ENCODE measurements at places on chromosomes 3 and 15. TPM values are rescaled to one million over a fixed set of nuclear protein-coding genes. Genes with fewer than 3 reads are reported as not detected.

Gene WDR72
- polyA plus RNA-seq: 1.6 TPM

Gene SUMF1
- 15.0 TPM for polyA plus RNA-seq

Gene CHRM5
- not detected for polyA plus RNA-seq

Gene RGMA
- 49.3 TPM for polyA plus RNA-seq

Gene CCR2
- not detected for polyA plus RNA-seq

Gene COLQ
- 2.3 TPM for polyA plus RNA-seq

Gene KLHL25
- polyA plus RNA-seq: 22.0 TPM

Gene CFAP100
- 0.17 TPM for polyA plus RNA-seq

Gene AGBL1
- polyA plus RNA-seq: not detected

Gene CDHR4
- polyA plus RNA-seq: 0.96 TPM

Gene CIDEC
- not detected for polyA plus RNA-seq

Gene CYP1A1
- polyA plus RNA-seq: 0.22 TPM

Gene SLC12A1
- polyA plus RNA-seq: 0.16 TPM

Gene NR2E3
- 0.80 TPM for polyA plus RNA-seq

- H3K27ac ChIP-seq: no peak overlapping the region
- no peaks in the 10 kb centered on the region for H3K4me1 ChIP-seq
- H3K27me3 ChIP-seq: peaks cover 22% of the 10 kb centered on the region
These were observed 481 bp upstream of the CRYBG3 start for GRCh38 chr3:97821287-97821773.

DNA sequence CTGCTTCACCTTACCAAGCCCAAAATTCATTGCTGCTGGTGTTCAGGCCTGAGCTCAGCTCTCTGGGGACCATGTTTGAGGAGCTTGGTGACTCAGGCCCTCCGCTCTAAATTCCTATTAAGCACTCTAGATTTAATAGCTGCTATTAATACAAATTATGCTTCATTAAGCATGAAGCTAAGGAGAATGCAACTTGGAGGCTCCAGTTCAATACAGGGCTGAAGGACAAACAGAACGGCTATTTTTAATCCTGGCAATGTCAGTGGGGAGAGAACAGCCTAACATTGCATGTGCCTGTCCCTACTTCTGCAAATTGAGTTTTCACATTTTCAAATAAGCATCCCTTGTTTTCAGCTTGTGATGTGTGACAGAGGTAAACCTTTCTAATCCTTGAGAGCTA lies 80.1 kb upstream of the TRIM42 start:
- no peaks in the 10 kb centered on the region for H3K36me3 ChIP-seq
- H3K4me3 ChIP-seq: no peak overlapping the region
- H3K27me3 ChIP-seq: no peaks in the 10 kb centered on the region

GRCh38 chr3:43410592-43410991 lies 124.3 kb downstream of the SNRK start:
- no peak overlapping the region for H3K27ac ChIP-seq
- H3K27me3 ChIP-seq: no peaks in the 10 kb centered on the region
- no peaks in the 10 kb centered on the region for H3K36me3 ChIP-seq
- DNase-seq: no peak
- no peak overlapping the region for H3K4me3 ChIP-seq

- no peak for DNase-seq
- H3K4me1 ChIP-seq: no peaks in the 10 kb centered on the region
- no peak overlapping the region for H3K4me3 ChIP-seq
- no peak overlapping the region for H3K27ac ChIP-seq
- peaks cover 3% of the 10 kb centered on the region for H3K36me3 ChIP-seq
These were observed 48.5 kb upstream of the FURIN start for GRCh38 chr15:90819850-90820249.

- no peak for DNase-seq
- H3K36me3 ChIP-seq: no peaks in the 10 kb centered on the region
- no peak overlapping the region for H3K27ac ChIP-seq
- no peaks in the 10 kb centered on the region for H3K27me3 ChIP-seq
These were observed 21.1 kb downstream of the CTSH start for GRCh38 chr15:78923480-78924360.

GRCh38 chr3:123409443-123410148 lies 39.3 kb downstream of the ADCY5 start:
- H3K4me3 ChIP-seq: no peak overlapping the region
- no peaks in the 10 kb centered on the region for H3K36me3 ChIP-seq
- no peak for DNase-seq
- no peak overlapping the region for H3K27ac ChIP-seq
- H3K4me1 ChIP-seq: peaks cover 16% of the 10 kb centered on the region

DNA sequence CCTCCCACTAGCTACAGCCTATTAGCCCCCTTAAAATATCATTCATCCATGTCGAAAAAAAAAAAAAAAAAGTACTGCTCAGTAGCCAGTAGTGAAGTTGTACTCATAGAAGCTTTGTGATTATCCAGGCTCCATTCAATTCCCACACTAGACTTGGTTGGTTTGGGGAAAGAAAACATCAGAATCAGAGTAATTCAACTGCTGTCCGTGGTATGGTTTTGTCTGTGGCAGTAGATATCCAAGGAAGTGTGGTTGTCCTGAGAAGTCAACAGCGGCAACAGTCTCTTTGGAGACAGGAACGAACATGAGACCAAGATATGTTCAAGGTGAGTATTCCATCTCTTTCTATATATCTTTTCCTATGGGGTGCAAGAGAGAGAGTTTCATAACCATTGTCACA lies 99.2 kb downstream of the GOLIM4 start:
- no peaks in the 10 kb centered on the region for H3K27me3 ChIP-seq
- no peaks in the 10 kb centered on the region for H3K4me1 ChIP-seq
- no peak overlapping the region for H3K4me3 ChIP-seq
- DNase-seq: no peak

DNA sequence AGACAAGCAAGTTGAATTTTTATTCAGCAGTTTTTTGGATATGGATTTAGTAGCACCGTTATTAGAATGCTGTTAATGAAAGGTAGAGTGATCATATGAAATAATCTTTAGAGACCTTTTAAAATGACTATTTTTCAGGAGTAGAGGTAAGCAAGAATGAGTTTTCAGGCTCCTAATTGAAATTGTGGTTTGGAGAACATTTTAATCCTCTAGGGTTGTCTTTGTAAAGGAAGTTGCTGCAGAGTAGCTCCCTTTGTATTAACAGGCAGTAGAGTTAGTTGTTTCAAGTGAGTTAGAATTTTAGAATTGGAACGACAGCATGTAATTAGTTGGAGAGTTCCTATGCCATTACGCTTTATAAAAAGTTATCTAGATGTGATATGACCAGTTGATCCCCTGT lies 27.2 kb upstream of the EDEM1 start:
- H3K36me3 ChIP-seq: no peaks in the 10 kb centered on the region
- no peaks in the 10 kb centered on the region for H3K27me3 ChIP-seq
- no peak overlapping the region for H3K27ac ChIP-seq
- peaks cover 11% of the 10 kb centered on the region for H3K4me1 ChIP-seq
- no peak overlapping the region for H3K4me3 ChIP-seq
- no peak for DNase-seq

DNA sequence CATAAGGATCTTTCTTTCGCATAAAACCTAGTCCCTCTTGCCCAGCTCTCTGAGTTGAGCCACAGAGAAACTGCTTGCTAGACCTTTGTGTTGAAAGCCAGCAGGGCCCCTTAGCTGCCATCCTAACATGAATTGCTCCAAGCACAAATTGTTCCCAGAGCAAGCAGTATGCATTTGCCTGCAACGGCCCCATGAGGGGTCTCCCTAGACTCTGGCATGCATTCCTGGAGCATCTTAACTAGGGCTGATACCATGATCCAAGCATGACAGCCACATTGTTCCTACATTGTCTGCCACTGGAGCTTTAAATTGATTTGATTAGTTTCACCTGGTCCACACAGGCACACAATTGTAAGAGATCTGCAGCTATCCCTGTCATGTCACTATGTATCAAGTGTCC lies 428.1 kb downstream of the TAFA4 start:
- no peaks in the 10 kb centered on the region for H3K36me3 ChIP-seq
- H3K4me3 ChIP-seq: no peak overlapping the region
- DNase-seq: no peak
- no peaks in the 10 kb centered on the region for H3K27me3 ChIP-seq
- no peaks in the 10 kb centered on the region for H3K4me1 ChIP-seq
- no peak overlapping the region for H3K27ac ChIP-seq

- H3K4me3 ChIP-seq: no peak overlapping the region
- no peak overlapping the region for H3K27ac ChIP-seq
- DNase-seq: no peak
- H3K4me1 ChIP-seq: peaks cover 3% of the 10 kb centered on the region
- no peaks in the 10 kb centered on the region for H3K27me3 ChIP-seq
- no peaks in the 10 kb centered on the region for H3K36me3 ChIP-seq
These were observed 193.1 kb downstream of the TNIK start for GRCh38 chr3:171267104-171267503.

GRCh38 chr3:46395210-46395661 lies 11.6 kb downstream of the CCR5AS start:
- H3K27ac ChIP-seq: no peak overlapping the region
- no peaks in the 10 kb centered on the region for H3K4me1 ChIP-seq
- no peak overlapping the region for H3K4me3 ChIP-seq
- DNase-seq: no peak

GRCh38 chr15:60458721-60459120 lies 20.2 kb downstream of the ICE2 start:
- H3K4me1 ChIP-seq: no peaks in the 10 kb centered on the region
- H3K36me3 ChIP-seq: no peaks in the 10 kb centered on the region
- no peak overlapping the region for H3K27ac ChIP-seq
- no peak for DNase-seq

- H3K36me3 ChIP-seq: no peaks in the 10 kb centered on the region
- H3K27me3 ChIP-seq: no peaks in the 10 kb centered on the region
- no peaks in the 10 kb centered on the region for H3K4me1 ChIP-seq
These were observed 348.6 kb downstream of the ZBBX start for GRCh38 chr3:167031364-167032049.

GRCh38 chr3:94671078-94671477 lies 608.2 kb downstream of the NSUN3 start:
- DNase-seq: no peak
- no peaks in the 10 kb centered on the region for H3K4me1 ChIP-seq
- H3K36me3 ChIP-seq: no peaks in the 10 kb centered on the region

GRCh38 chr15:25333049-25333448 lies 105.8 kb downstream of the UBE3A start:
- H3K27me3 ChIP-seq: no peaks in the 10 kb centered on the region
- H3K36me3 ChIP-seq: peaks cover 13% of the 10 kb centered on the region
- H3K4me1 ChIP-seq: no peaks in the 10 kb centered on the region
- no peak overlapping the region for H3K27ac ChIP-seq
- no peak overlapping the region for H3K4me3 ChIP-seq
- no peak for DNase-seq

GRCh38 chr15:100890850-100891249 lies 11.2 kb downstream of the ALDH1A3 start:
- H3K4me3 ChIP-seq: no peak overlapping the region
- no peaks in the 10 kb centered on the region for H3K4me1 ChIP-seq
- H3K27ac ChIP-seq: no peak overlapping the region
- no peaks in the 10 kb centered on the region for H3K36me3 ChIP-seq

DNA sequence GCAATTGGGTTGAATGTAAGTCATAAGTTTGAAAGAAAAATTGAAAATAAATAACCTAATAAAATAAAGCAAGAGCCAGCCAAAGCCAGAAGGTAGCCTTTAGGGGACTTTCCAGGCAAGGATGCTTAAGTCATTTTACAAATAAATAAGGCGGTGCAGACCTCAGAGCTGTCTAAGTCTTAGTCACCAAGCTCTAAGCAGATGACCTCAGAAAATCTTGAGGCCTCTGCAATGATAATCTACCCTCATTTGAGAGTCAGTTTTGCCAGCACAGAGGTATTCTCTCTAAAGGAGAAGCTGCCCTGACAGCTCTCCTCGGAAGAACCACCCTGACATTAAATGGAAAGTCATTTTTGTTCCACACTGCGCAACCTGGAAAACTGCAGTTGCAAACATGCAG lies 113.9 kb downstream of the OXNAD1 start:
- H3K36me3 ChIP-seq: no peaks in the 10 kb centered on the region
- no peaks in the 10 kb centered on the region for H3K4me1 ChIP-seq
- H3K27me3 ChIP-seq: no peaks in the 10 kb centered on the region

- peaks cover 31% of the 10 kb centered on the region for H3K4me1 ChIP-seq
- peak overlapping the region; percentile 75 for H3K4me3 ChIP-seq
- no peak for DNase-seq
- no peak overlapping the region for H3K27ac ChIP-seq
These were observed 245.9 kb upstream of the TOPAZ1 start for GRCh38 chr3:43995547-43996378.

DNA sequence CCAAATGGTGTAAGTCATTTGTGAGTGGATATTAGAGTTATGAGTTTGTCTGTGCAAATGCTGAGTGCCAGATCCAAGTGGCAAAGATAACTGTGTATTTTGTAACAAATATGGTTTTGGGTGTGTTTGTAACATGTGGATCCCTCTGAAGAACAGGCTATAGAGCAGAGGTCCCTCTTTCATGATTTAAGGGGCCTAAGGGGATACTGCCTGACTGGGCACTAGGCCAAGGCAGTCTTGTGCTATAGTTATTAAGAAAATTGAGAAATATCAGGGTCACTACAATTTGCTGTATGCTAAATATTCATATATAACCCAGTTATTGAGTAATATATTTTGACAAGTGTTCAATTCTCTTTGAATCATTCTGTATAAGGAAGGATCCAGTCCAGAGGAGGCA lies 555.6 kb upstream of the RGMA start:
- no peaks in the 10 kb centered on the region for H3K27me3 ChIP-seq
- no peaks in the 10 kb centered on the region for H3K4me1 ChIP-seq
- no peak overlapping the region for H3K4me3 ChIP-seq
- DNase-seq: no peak
- no peak overlapping the region for H3K27ac ChIP-seq

DNA sequence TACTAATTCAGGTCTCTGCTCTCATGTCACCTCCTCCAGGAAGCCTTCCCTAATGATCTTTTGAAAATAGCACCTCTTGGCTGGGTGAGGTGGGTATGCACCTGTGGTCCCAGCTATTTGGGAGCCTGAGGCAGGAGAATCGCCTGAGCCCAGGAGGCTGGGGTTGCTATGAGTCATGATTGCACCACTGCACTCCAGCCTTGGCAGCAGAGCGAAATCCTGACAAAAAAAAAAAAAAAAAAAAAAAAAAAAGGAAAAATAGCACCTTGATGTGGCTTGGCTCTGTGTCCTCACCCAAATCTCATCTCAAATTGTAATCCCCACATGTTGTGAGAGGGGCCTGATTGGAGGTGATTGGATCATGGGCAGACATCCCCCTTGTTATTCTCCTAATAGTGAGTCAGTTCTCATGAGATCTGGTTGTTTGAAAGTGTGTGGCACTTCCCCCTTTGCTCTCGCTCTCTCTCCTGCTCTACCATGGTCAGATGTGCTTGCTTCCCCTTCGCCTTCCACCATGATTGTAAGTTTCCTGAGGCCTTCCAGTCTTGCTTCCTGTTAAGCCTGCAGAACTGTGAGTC lies 11.2 kb upstream of the RNU6-1 start:
- DNase-seq: peak; percentile 41
- peaks cover 6% of the 10 kb centered on the region for H3K4me1 ChIP-seq
- no peaks in the 10 kb centered on the region for H3K27me3 ChIP-seq
- H3K4me3 ChIP-seq: no peak overlapping the region
- H3K27ac ChIP-seq: no peak overlapping the region

GRCh38 chr15:58430224-58430787 lies 1.5 kb upstream of the LIPC start:
- H3K4me1 ChIP-seq: no peaks in the 10 kb centered on the region
- no peak for DNase-seq
- no peak overlapping the region for H3K4me3 ChIP-seq
- no peaks in the 10 kb centered on the region for H3K36me3 ChIP-seq
- no peak overlapping the region for H3K27ac ChIP-seq
